ENCODE measurements at places on chromosomes 5 and 9.

DNA sequence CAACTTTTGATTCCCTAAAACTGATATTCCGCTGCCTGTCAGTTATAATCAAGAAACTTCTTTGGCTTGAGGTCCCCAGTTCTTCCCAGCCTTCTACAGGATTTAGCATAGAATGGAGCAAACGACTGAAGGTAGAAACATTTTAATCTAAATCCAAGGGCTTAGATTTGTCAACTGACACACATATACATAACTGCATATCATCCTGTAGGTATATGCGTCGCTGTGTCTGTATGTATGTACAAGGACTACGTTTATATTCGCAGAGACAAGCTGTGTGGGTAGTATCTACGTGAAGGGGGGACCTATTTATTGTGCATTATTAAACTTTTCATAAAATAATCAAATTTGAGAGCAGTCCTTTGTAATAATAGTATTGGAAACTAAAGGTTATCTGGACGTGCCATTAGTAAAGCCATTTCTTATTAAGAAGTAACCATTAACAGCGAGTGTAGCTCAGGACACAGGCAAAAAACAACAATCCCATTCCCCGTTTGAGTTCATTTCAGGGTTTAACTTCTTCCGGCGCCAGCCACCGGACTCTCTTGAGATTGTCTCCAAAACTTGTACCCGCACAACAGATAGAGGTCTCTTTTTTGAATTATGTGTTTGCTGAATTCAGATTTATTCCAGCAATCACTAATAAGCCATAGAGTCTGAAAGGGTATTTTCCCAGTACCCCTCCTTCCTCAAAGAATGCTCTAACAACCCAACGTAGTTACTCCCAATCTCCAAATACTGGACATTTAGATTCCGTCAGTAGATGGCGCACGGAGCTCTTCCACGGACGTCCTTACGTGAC, 2.1 kb upstream of the MLLT3 start:
- DNase-seq = peak; percentile 15

DNA sequence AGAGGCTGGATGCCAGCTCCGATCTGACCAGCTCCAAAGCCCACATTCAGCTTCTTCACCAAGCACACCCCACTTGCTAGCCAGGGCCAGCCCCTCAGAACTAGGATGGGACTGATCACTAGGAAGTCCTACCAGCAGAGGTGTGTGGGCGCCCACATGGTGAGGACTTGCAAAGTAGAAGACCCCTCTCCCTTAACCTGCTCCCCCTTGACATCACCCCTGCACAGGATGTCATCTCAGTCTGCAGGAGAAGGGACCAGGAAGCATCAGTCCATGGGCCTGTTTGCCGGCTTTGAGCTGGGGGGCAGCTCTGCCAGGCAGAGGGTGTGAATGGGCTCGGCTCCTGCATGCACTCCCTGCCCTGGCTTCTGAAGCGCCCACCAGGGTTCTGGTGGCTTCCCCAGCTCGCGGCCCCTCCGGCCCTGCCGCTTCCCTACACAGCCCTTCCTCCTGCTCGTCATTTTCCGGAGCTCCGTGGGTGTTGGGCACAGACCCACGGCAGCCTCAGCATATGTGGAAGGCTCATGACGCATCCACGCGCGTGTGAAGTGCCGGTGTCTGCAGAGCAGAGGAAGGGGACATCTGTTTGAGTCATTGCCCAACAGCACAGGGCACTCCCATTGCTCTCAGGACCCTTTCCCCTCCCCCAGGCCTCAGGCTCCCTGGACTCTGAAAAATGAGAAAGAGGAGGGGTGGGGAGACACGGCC, 3.7 kb upstream of the FAM78A start:
- DNase-seq = no peak

DNA sequence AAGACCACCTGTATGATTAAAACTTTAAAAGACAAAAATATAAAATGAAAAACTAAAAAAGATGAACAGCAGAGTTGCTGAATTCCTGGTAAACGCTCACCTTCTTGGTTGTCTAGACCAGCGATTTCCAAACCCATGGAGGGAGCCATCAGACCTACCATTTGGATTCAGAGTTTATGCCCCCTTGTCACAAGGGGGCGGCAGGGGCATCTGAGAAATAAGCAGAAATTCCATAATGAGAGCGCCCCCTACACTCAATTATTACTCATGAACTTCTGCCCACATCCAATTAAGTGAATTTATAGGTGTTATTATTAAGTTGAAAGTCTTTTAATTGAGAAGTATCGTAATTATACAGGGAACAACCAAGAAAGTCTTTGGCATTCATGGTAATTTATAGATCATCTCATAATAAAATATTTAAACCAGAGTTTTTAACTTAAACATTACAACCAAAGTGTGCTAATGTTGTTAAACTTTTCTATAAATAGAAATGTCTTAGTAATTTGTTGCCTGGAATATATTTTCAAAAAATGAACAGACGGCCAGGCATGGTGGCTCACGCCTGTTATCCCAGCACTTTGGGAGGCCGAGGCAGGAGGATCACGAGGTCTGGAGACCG, 35.2 kb upstream of the SPATA31C2 start:
- peak; percentile 49 for DNase-seq

- DNase-seq = no peak
Measured at GRCh38 chr9:92122061-92122460, 6.8 kb upstream of the SPTLC1 start.

All from NCI-H226 (cell line).